ENCODE measurements at places on chromosomes 3 and 15.

DNA sequence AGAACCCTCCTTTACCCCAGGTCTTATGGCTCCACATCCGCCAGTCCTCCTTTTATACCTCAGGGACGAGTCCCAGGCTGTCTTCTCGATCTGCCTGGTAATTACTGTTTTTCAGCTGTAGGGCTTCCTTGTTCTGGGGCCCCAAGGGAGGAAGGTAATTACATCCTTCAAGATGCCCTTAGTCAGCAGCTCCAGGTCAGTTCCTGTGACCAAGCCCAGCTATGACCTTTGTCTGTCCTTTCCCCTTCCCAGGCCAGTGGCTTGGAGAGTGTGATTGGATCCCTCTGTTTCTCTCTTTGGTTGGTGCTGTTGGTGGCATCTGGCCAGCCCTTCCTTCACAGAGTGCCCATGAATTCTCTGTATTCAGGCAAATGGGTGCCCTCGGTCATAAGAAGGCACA is 92.6 kb downstream of the AAGAB start:
- DNase-seq: no peak

- peak; percentile 52 for DNase-seq
These were observed 83.5 kb downstream of the AQP9 start for GRCh38 chr15:58221591-58222241.

- no peak for DNase-seq
These were observed 43.4 kb downstream of the HLTF start for GRCh38 chr3:149042789-149043386.

- peak; percentile 15 for DNase-seq
These were observed 222.5 kb downstream of the SNRPN start for GRCh38 chr15:25176991-25177954.

- no peak for DNase-seq
These were observed 13.0 kb downstream of the DCLK3 start for GRCh38 chr3:36751326-36751725.

DNA sequence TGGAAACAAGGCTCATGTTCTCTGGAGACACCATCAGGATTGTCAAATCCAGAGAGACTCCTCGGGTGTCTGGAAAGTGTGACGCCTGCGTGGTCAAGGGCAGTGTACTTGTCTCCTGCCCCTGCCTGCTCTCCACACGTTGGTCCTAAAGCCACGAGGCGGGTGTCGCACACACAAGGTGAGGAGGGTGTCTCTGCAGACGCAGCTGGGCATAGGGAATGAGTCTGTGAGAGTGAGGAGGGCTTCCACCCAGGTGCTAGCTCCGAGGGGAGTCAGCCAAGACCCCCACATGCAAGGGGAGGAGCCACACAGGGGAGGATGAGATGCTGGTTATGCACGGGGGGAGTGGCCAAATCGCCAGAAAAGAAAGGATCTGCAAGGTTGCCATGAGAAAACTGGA is 27.9 kb upstream of the OCA2 start:
- DNase-seq: no peak
